Activated naive CD4-positive, alpha-beta T cell treated with anti-CD3 and anti-CD28 coated beads, Interleukin-2, amount 10 ng/mL, durations not matched to agents 7 days and 5 days (primary cell): ENCODE measurements at places on chromosomes 12 and 14.

GRCh38 chr14:100683578-100683977, 43.1 kb upstream of the DLK1 start:
- no peaks in the 10 kb centered on the region for H3K36me3 ChIP-seq
- no peak for DNase-seq
- H3K4me1 ChIP-seq: no peaks in the 10 kb centered on the region
- H3K27ac ChIP-seq: no peak overlapping the region
- H3K27me3 ChIP-seq: peaks cover 9% of the 10 kb centered on the region
- no peak overlapping the region for H3K4me3 ChIP-seq

- H3K27ac ChIP-seq: no peak overlapping the region
- no peaks in the 10 kb centered on the region for H3K4me1 ChIP-seq
- peaks cover 15% of the 10 kb centered on the region for H3K27me3 ChIP-seq
- H3K36me3 ChIP-seq: no peaks in the 10 kb centered on the region
- no peak for DNase-seq
These were observed 34.3 kb upstream of the VWF start for GRCh38 chr12:6158749-6159148.

- DNase-seq: no peak
- H3K36me3 ChIP-seq: no peaks in the 10 kb centered on the region
- no peaks in the 10 kb centered on the region for H3K27me3 ChIP-seq
- no peak overlapping the region for H3K27ac ChIP-seq
- H3K4me3 ChIP-seq: no peak overlapping the region
These were observed 195.0 kb upstream of the FOXG1 start for GRCh38 chr14:28571636-28572035.

GRCh38 chr12:74552201-74552600, 14.6 kb downstream of the ATXN7L3B start:
- no peaks in the 10 kb centered on the region for H3K27me3 ChIP-seq
- H3K4me1 ChIP-seq: no peaks in the 10 kb centered on the region

- peak overlapping the region; percentile 17 for H3K27ac ChIP-seq
- no peak for DNase-seq
- H3K4me1 ChIP-seq: no peaks in the 10 kb centered on the region
- peaks cover 58% of the 10 kb centered on the region for H3K36me3 ChIP-seq
These were observed 16.8 kb downstream of the ZCCHC8 start for GRCh38 chr12:122483969-122484368.
